ENCODE measurements at places on chromosomes 2 and 18.

GRCh38 chr18:33805592-33805991, 227.6 kb downstream of the ASXL3 start:
- no peak for DNase-seq

DNA sequence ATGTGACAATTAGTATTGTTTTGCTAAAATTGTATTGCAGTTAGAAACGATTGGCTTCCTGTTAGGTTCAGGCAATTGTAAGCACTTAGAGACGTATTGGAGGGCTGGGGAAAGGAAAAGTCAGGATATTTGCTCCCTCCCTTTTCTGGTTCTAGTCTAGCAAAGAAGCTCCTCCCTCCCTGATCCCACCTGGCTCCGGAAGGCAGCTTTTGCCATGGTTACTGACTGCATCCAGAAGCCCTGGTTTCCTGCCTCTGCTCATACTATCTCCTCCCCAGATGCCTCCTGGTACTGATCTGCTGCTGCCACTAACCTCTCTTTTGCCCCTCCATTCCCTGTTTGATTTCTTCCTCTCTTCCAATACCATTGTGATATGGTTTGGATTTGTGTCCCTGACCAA, 275.9 kb downstream of the MREG start:
- no peak for DNase-seq

- DNase-seq, result no peak
Measured at GRCh38 chr2:187115627-187116026, 266.7 kb upstream of the ZSWIM2 start.

GRCh38 chr2:185373229-185373628, 365.4 kb upstream of the FSIP2 start:
- DNase-seq, result no peak

GRCh38 chr2:132538331-132538855, 121.8 kb downstream of the GPR39 start:
- DNase-seq, result no peak

DNA sequence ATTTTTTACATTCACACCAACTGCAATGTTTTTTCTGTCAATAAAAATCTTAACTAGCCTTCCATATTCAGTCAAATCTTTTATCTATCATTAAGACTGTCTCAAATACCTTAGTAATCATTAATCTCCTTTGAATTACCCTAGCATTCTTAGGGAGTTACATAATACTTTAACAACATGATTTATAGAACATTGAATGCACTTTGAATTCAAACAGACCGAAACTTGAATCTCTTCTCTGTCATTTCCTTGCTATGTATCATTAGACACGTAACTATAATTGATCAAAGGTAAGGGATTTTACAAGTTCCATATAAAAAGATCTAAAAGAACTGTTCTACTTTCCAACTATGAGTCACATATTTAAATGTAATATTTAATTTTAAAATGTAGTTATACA, 330.9 kb downstream of the RIT2 start:
- no peak for DNase-seq

DNA sequence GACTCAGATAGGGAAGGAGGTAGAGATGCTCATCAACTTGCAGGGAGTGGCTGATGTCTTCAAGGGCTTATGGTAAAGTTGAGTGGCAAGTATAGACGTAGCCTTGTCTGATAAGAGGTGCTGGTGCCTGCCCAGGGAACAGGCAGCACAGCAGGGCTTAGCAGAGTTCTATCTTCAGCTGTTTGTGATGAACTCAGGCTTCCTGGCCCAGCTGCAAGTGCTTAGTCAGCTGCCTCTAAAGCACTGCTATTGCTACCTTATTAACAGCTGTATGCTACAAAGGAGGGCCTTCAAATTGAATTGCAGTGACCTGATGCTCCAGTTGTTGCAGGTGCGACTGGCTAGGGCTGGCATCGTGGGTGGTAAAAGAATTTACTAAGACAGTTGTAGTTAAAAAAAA, 82.1 kb downstream of the TSN start:
- DNase-seq, result no peak

DNA sequence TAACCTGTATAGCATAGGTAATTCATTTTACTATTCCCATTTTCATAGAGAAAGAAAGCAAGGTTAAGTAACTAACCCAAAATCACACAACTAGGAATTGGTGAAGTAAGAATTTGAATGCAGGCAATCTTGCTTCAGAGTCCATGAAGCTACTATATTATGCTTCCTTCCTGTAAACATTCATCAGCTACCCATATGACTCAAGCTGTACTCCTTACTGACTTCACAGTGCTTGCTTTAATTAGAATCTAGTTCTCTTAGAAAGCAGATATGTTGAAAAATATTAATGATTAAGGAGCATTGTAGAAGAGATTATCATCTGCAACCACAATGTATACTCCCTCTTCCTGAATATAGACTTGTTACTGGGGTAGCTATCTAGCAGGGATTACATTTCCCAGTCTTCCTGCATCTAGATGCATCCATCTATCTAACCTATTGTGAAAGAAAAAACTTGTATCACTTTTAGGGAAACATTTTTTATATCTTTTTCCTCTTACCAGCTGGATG, 961.6 kb upstream of the CHAC2 start:
- DNase-seq, result no peak

GRCh38 chr2:15769676-15770547, 170.4 kb upstream of the MYCN start:
- no peak for DNase-seq

DNA sequence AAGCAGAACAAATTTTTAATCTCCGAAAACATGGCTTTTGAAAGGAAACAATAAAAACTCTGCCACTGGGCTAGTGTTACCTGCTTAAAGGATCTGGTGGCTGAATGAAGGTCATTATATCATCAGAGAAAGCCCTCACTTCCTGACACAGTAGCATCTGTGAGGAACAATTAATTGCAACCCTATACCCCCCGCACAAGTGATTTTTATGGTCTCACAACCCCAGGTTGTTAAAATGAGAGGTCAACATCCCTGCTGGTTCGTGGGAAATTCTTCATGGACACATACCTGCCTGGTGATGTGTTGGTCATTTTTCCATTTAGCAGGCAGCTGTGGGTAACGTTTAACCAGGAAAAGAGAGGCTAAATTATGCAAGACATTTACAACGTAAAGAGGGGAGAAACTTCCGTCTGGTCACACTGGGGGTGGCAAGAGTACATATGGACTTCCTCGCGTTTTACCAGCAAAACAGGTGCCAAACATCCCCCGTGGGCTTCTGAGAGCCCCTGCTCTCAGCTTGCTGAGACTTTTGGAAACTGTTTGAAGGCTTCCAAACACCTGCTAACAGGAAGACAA, 29.2 kb downstream of the NIFK start:
- no peak for DNase-seq

GRCh38 chr2:231909631-231910030, 16.6 kb downstream of the NPPC start:
- no peak for DNase-seq

- no peak for DNase-seq
Measured at GRCh38 chr2:37085731-37086147, 1.4 kb downstream of the GPATCH11 start.

GRCh38 chr2:180015951-180016709, 9.0 kb upstream of the CWC22 start:
- no peak for DNase-seq

- DNase-seq, result no peak
Measured at GRCh38 chr2:134123332-134123731, 130.5 kb upstream of the MGAT5 start.

DNA sequence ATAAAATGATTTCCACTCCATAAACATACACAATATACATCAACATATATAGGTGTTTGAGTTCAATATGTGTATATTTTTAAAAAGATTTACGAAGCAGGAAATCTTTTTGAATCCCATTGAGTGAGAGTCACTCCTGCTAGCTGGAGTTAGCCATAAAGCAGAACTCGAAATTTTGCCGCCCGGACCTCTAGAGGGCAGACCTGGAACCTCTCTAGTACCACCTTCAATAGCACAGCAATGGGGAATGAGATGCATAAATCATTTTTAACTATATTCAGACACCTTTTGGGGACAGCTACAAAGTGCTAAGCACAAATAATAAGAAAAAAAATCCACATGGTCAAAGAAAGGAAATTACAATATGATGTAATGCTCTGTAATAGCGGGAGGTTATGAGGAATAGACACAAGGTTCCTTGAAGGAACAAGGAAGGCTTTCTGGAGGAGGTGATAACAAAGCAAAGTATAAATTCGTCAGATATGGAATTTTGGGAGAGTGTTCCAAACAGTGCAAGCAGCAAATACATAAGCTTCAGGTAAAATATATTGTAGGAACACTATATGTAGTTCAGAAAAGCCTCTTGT, 533.4 kb downstream of the ERBB4 start:
- no peak for DNase-seq

GRCh38 chr2:103982691-103983090, 871.2 kb upstream of the POU3F3 start:
- DNase-seq, result no peak

DNA sequence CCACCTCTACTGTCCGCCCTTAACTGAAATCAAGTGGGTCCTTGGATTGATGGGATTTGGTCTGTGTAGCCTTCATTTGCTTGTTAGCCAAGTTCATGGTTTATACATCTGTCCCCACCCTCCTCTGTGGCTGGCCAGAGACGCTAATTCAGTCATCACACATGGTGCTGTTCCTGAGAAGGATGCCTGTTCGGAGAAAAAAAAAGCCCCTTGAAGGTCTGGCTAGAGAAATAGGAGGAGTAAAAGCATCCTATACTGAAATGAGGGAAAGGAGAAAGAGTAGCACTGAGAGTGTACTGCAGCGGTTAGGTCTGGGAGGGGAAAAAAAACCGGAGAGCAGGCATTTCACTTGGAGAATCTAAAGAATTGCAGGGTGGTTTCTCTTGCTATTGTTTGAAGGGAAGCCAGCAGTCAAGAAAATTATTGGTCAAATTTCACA, 180.6 kb upstream of the EPAS1 start:
- DNase-seq, result no peak

- no peak for DNase-seq
Measured at GRCh38 chr2:22521620-22522019, 863.4 kb upstream of the KLHL29 start.
